IPS-NIHi11 (cell line): ENCODE measurements at places on chromosomes 5 and 9.

- no peak for DNase-seq
Observed at GRCh38 chr5:89320421-89321277, 437.7 kb upstream of the MEF2C start.

DNA sequence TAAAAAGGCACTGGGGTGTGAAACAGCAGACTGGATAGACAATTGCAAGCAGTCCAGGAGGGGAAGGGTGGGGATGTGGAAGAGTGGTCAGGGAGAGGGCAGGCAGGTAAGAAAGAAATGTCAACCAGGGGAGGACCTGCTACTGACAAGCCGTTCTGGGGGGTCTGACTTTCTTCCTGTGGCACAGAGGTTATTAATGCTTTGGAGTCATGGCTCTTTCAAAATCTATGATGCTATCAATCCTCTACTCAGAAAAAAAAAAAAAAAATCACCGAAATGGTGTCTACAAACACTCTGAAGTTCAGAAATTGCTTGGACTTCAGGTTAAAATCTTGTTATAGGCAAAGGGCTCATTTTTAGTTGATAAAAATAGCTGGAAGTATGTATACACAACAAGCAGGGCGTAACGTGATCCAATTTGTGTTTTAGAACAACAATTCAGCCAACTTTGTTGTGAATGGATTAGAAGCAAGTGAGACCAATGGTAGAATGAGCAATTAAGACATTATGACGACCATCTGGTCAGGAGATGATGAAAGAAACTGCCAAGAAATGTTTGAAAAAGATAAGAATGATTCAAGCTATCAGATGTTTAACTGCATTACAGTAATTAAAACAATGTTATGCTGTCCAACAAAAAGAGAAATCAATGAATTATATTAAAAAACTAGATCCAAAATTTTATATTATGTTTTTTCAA is 255.2 kb downstream of the DEPDC1B start:
- peak; percentile 8 for DNase-seq

GRCh38 chr5:97624886-97625285 is 441.8 kb upstream of the RIOK2 start:
- no peak for DNase-seq

- DNase-seq: peak; percentile 20
Observed at GRCh38 chr5:95697781-95698681, 15.2 kb upstream of the SPATA9 start.

DNA sequence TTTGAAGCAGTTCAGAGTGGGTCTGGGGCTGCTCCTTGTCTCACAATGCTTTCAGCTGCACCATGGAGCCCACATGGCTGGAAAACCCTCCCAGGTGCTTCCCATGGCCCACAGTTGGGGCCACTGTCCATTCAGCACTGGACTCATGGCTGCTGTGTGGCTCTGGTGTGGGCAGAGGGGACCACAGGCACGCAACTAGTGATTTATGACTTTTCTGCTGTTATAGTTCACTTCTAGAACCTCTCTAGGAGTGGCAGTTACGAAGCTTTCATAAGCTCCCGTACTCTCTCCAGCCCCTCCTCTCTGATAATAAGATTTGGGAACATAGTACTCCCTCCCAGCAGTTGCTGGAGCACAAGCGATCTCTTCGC is 29.0 kb downstream of the GLRA1 start:
- no peak for DNase-seq
